CD8-positive, alpha-beta memory T cell (primary cell): ENCODE measurements at places on chromosomes 7 and 10. TPM values are rescaled to one million over a fixed set of nuclear protein-coding genes. Genes with fewer than 3 reads are reported as not detected.

DNA sequence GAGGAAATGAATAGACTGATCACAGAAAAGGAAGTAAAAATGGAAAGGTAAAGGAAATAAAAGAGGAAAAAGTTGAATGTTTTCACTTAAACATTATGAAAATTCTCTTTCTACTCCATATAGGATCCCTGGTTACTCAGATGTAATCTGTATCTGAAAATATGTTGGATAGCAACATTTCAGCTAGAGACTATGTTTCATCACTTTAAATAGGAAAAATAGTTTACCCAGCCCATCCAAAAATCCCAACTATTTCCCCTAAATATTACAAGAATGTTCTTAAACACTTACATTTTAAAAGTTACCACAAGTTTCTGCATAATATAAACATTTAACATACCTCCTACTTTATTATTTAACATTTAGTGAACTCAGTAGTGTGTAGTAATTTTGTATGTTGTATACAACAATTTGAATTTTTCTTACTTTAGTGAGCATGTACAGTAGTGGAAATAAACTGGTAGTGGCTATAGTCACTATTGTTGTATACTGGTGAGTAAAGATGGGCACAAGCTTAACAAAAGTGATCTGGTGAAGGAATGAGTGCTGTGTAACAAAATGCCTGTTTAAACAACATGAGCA lies 27.1 kb downstream of the SLF2 start:
- H3K4me1 ChIP-seq: peaks cover 5% of the 10 kb centered on the region
- no peaks in the 10 kb centered on the region for H3K27me3 ChIP-seq
- no peak for DNase-seq
- peaks cover 38% of the 10 kb centered on the region for H3K36me3 ChIP-seq
- H3K27ac ChIP-seq: no peak overlapping the region
- no peak overlapping the region for H3K4me3 ChIP-seq

GRCh38 chr10:124550293-124551034 lies 88.8 kb downstream of the LHPP start:
- no peaks in the 10 kb centered on the region for H3K27me3 ChIP-seq
- H3K36me3 ChIP-seq: no peaks in the 10 kb centered on the region
- H3K27ac ChIP-seq: no peak overlapping the region
- H3K4me1 ChIP-seq: peaks cover 3% of the 10 kb centered on the region
- no peak for DNase-seq

DNA sequence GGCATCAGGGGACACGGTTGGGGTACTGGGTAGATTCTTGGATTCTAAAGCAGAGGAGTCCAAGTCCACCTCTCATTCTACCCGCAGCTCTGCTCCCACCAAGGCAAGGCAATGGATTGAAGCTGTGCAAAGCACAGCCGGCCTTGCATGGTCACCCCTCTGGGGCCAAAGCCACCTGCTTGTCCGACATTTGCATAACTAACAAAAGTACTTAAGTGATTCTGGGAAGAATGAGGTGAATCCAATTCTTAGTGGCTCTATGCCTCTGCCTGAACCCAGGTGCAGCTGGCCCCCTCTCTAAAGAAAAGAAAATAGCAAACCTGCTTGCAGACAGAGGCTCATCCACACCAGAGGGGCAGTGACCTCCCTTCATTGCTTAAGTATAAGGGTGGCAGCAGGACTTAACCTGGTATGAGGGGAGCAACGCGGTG lies 10.7 kb upstream of the COBL start:
- H3K27ac ChIP-seq: no peak overlapping the region
- no peaks in the 10 kb centered on the region for H3K27me3 ChIP-seq
- no peaks in the 10 kb centered on the region for H3K4me1 ChIP-seq
- no peaks in the 10 kb centered on the region for H3K36me3 ChIP-seq

DNA sequence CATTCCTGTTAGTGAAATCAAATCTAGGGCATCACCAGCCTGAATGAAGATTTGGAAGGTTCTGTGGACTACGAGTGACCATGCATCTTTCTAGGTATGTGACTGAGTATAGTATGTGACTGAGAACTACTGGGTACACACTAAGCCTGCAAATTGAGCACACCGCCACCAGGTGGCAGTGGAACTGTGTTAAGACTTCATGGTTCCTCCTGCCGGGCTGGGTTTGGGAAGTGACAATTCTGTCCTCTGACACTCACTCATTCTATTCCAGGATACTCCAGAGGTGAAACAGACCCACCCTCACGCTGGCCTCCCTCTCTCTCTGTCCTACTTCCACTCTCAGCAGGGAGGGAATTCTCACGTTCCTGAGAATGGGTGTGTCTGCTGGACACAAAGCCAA lies 84.0 kb upstream of the TMEM248 start:
- H3K4me1 ChIP-seq: no peaks in the 10 kb centered on the region
- H3K36me3 ChIP-seq: no peaks in the 10 kb centered on the region
- no peaks in the 10 kb centered on the region for H3K27me3 ChIP-seq

- DNase-seq: no peak
- H3K27me3 ChIP-seq: no peaks in the 10 kb centered on the region
- no peak overlapping the region for H3K4me3 ChIP-seq
- no peak overlapping the region for H3K27ac ChIP-seq
- H3K4me1 ChIP-seq: no peaks in the 10 kb centered on the region
These were observed 1.0 kb upstream of the ENO4 start for GRCh38 chr10:116848032-116848943.

DNA sequence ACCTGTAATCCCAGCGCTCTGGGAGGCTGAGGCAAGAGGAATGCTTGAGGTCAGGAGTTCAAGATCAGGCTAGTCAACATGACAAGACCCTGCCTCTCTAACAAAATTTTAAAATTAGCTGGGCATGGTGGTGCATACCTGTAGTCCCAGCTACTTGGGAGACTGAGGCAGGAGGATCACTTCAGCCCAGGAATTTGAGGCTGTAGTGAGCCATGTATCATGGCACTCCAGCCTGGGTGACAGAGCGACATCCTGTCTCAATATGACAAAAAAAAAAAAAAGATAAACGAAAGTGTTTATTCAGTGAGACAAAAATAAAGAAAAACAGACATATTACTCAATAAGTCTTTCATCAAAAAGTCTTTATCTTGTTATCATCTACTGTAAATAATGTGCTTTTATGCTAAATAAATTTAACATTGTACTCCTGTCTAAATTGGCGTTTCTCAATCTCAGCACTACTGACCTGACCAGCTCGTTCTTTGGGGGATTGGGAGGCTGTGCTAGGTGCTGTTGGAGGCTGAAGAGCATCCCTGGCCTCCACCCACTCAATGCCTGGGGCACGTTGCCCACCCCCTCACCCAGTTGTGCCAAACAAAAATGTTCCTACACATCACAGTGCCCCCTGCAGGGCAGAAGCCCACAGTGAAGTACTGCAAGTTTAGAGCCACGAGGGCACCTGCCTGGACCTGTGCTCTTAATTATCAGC lies 57.7 kb downstream of the NCAPG2 start:
- no peak overlapping the region for H3K27ac ChIP-seq
- H3K4me3 ChIP-seq: no peak overlapping the region
- DNase-seq: no peak
- H3K36me3 ChIP-seq: no peaks in the 10 kb centered on the region

CARD11 gene
- total RNA-seq: 72.1 TPM

SH2B2 gene
- total RNA-seq: 1.8 TPM

COL13A1 gene
- not detected for total RNA-seq

CYP2E1 gene
- total RNA-seq: 0.40 TPM

AGFG2 gene
- total RNA-seq: 60.5 TPM

UCN3 gene
- total RNA-seq: not detected

ADAMTS14 gene
- total RNA-seq: not detected

SFXN2 gene
- 30.6 TPM for total RNA-seq

CCDC172 gene
- not detected for total RNA-seq

ADAP1 gene
- 67.7 TPM for total RNA-seq
